DMS153 (cell line): ENCODE measurements at places on chromosomes 11 and 22.

DNA sequence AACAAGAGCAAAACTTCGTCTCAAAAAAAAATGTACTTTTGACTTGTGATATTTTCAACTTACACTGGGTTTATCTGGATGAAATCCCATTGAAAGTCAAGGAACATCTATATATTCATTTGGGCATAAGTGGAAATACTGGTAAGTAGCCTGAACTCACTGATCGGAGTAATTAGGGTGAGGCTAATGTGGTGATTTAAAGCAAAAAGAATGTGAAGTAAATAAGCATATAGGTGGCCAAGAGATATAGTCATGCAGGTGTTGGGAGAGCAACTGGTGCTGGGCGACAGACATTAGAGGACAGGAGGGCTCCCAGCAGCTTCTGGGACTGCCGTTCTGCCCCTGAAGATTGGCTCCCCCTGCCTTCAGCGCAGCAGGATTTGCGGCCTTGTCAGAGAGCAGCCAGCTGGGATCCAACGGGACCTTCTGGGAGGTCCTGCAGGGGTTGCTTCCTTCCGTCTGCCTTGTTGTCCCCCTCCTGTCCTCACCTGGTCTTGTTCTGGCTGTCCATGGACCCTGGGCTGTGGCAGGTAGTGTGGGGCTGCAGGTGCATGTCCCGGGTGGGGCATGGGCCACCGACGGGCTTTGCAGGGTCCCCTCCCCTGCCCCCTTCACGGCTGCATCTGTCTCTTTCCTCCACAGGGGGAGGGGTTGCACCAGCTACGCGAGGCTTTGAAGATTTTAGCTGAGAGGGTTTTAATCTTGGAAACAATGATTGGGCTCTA lies 14.1 kb downstream of the RHBDD3 start:
- DNase-seq = no peak

GRCh38 chr11:2086239-2087040 lies 52.7 kb downstream of the IGF2 start:
- DNase-seq = no peak

DNA sequence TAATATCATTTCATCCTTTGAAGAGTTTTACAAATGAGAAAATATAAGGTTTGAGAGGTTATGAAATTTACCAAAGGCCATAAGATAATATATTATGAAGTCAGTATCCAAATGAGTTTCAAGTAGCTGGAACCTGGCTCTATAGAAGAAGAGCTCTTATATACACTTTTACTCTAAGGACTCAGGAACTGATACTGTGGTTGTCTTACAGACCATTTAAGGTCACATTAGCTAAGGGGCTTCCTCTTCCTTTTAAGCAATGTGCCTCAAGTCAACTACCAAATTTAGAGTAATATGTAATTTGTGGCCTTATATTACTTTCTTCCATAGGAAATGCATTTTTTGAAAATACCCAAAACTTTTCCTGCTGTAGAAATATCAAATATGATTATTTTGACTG lies 369.3 kb downstream of the DLG2 start:
- no peak for DNase-seq

DNA sequence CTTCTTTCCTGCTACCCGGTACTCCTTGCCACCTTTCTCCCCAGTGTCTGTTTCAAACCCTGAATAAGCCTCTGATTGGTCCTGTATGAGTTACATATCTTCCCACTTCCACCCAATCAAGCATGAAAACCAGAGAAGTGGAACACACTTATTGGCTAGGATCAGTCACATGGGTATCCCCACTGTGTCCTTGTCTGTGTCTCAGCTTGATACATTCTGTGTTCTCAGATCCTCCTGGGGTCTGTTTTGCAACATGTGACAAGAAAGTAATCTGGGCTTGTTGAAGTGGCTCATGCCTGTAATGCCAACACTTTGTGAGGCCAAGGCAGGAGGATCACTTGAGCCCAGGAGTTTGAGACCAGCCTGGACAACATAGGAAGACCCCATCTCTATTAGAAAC lies 23.9 kb downstream of the MCHR1 start:
- DNase-seq = no peak

GRCh38 chr22:36274531-36274930 lies 21.6 kb downstream of the APOL1 start:
- DNase-seq = no peak

DNA sequence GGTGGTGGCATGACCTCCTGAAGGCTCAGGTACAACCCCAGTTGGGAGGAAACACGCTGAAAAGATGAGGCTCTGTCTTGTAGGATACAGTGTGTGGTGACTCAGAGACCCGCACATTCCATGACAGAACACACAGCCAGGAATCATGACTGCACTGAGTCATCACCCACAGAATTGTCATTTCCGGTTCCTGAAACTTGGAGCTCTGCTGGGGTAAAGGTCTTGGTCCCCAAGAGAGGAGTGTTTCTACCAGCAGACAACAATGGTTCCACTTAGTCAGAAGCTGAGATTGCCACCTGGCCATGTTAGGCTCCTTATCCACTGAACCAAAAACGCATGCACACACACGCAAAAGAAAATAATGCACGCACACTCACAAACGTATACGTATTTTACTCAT lies 31.5 kb upstream of the CYB5R3 start:
- DNase-seq = no peak

DNA sequence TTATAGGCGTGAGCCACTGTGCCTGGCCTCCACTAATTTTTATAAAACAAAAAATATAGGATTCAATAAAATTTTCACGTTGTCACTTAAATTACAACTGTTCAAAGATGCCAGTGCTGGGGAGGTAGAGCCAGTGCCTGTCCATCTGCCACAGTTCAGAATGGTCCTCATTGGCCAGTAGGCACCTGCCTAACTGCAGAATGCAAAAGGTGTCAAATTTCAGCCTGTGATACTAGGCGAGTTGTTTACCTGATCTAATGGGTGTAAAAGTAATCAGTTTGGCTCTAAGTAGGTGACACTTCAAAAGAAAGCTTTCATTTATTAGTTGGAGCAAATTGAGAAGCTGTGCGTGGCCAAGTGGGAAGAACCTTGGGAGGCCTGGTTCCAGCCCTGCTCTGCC lies 2.4 kb downstream of the SMARCB1 start:
- DNase-seq = peak; percentile 35

DNA sequence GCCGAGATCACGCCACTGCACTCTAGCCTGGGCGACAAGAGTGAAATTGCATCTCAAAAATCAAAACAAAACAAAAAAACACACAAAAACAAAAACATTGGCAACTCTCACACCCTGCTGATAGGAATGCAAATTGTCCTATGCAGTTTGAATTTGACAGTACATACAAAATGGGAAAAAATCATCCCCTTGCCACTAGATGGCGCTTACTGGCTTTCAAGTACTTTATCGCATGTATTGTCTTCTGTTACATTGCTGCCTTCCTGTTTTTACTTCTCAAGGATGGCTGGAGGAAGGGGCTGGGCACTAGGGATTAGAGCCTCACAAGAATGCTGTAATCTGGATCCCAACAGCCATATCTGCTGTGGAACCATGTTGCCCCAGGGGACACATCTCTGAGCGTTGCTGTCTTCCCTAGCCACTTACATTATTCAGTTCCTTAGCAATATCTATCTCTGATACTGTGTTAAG lies 59.4 kb upstream of the A4GALT start:
- DNase-seq = peak; percentile 87

GRCh38 chr11:32706985-32707741 lies 87.3 kb downstream of the CCDC73 start:
- no peak for DNase-seq

DNA sequence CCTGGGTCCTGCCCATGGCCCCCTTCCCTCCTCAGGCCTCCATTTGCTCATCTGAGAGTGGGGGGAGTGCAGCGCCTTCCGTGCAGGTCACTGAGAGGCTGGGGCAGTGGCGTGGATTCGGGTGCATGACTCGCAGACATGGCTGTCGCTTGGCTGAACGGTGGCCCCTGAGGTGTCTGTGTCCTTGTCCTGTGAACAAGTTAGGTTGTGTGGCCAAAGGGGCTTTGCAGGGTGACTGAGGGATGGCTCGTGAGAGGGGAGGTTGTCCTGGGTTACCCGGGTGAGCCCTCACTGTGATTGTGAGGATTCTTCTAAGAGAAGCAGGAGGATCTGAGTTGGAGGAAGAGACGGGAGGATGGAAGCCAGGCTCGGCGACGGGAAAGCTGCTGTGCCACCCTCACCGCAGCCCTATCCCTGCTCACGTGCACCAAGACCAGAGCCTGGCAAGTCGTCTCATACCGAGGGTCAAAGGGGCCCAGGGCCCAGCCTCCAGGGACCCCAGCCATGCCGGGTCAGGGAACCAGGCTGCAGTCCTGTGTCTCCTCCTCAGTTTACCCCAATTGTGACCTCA lies 79.1 kb downstream of the KCNQ1 start:
- DNase-seq = no peak

DNA sequence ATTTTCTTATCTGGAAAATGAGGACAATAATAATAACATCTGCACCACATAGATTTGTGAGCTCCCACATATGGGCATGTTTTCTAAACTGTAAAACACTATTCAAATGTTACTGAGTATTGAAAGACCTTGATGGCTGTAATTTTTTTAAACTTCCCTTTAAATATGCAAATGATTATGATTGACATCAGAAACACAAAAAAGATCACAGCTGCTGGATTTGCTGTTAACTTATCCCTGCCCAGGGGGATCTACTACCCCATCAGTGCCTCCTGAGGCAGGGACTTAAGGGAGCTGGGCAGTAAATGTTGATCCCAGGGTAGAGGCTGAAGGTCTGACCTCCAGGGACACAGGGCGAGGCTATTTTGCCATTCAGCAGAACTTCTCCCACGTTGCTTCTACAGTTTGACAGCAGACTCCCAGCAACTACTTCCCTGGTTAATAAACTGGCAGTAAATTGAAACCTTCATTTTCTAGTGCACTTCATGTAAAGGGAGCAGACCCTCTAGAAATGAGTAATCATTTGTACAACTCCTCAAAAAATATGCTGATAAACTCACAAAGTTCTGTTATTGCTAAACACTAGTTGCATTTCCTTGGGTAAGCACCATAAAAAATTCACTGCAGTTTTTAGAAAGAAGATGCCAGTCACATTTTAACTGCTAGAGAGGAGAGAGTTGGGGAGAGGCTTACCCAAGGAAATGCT lies 20.3 kb downstream of the TMPRSS5 start:
- DNase-seq = no peak

- DNase-seq = peak; percentile 53
Measured at GRCh38 chr11:82864268-82864667, 36.0 kb downstream of the PRCP start.

DNA sequence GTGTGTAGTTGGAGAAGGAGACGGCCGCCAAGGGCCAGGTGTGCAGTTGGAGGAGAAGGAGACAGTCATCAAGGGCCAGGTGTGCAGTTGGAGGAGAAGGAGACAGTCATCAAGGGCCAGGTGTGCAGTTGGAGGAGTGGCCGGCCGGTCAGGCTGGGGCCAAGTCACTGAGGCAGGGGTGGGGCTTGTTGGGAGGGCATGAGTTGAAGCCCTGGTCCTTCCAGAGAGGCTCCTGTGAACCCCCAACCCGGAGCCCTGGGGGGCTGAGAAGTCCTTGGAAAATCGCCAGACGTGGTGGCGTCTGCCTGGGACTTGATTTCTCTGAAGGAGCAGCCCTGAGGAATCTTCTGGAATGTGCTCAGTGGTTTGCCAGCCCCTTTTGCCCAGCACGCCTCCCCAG lies 1320.5 kb downstream of the BRD1 start:
- DNase-seq = no peak

GRCh38 chr11:131025020-131025419 lies 108.7 kb upstream of the SNX19 start:
- no peak for DNase-seq

- no peak for DNase-seq
Measured at GRCh38 chr11:13608656-13609055, 59.8 kb upstream of the FAR1 start.

GRCh38 chr11:9808943-9809342 lies 145.1 kb downstream of the SWAP70 start:
- no peak for DNase-seq

DNA sequence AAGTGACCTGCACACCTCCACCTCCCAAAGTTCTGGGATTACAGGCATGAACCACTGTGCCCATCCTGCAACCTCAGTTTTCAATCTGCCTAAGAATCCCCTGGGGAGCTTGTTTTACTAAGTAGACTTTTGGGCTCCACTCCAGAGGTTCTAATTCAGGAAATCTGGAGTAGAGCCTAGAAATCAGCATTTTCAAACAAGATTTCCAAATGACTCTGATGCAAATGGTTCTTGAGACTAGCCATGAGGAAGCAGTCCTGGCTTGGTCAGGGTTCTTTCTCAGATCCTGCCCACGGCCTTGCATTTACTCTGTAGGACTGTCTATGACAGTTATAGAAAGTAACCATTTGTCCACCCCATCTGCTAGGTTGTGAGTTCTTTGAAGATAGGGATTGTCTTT lies 1.6 kb upstream of the KCNE3 start:
- DNase-seq = no peak

GRCh38 chr11:69804769-69805508 lies 14.3 kb downstream of the FGF3 start:
- DNase-seq = no peak

DNA sequence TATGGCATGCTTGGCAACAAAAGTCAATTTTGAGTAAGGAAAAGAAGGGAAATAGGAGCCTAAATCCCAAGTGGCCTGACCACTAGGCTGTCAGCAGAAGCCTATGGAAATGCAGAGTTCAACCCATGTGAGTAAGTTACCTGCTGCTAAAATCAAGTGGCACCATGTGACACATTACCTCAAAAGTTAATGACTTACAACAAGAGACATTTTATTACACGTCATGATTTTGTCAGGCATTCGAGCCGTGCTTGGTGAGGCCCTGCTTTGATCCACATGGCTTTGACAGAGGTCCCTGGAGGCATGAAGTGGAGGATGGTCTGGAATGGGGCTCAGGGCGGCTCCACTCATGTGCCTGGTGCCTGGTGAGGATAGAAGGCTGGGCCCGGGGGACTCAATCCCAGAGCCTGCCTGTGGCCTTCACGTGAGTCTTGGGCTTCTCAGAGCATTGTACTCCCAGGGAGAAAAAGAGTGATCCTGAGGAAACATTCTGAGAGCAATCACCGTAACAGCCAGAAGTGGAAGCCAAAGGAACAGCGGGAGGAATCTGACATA lies 339.1 kb upstream of the B3GAT1 start:
- no peak for DNase-seq

- no peak for DNase-seq
Measured at GRCh38 chr11:94583213-94583865, 16.2 kb downstream of the PIWIL4 start.

- DNase-seq = no peak
Measured at GRCh38 chr11:121446752-121447156, 5.4 kb upstream of the SORL1 start.

- DNase-seq = no peak
Measured at GRCh38 chr11:2837096-2837601, 48.4 kb downstream of the CDKN1C start.

- DNase-seq = no peak
Measured at GRCh38 chr11:30504468-30504867, 81.7 kb downstream of the MPPED2 start.

GRCh38 chr11:103623933-103624332 lies 412.5 kb upstream of the DDI1 start:
- DNase-seq = no peak

GRCh38 chr11:67056267-67057204 lies at the start of gene RHOD:
RHOD (plus strand) TSS chr11:67056847; CDS start chr11:67056903, 56 bp downstream.
- no peak for DNase-seq

GRCh38 chr22:27273853-27274252 lies 527.7 kb downstream of the MN1 start:
- no peak for DNase-seq

- DNase-seq = no peak
Measured at GRCh38 chr11:1656670-1657069, 27.1 kb downstream of the KRTAP5-5 start.

- no peak for DNase-seq
Measured at GRCh38 chr11:2169626-2170570, 1.7 kb downstream of the TH start.

- DNase-seq = no peak
Measured at GRCh38 chr11:108775324-108775723, 110.5 kb downstream of the DDX10 start.

GRCh38 chr11:8699903-8700302 lies 17.3 kb downstream of the RPL27A start:
- peak; percentile 13 for DNase-seq
